Neural progenitor cell (in vitro differentiated cells): ENCODE measurements at places on chromosomes 2 and 18. TPM values are rescaled to one million over a fixed set of nuclear protein-coding genes. Genes with fewer than 3 reads are reported as not detected.

- no peak for DNase-seq
Measured at GRCh38 chr2:142693171-142693950, 184.1 kb upstream of the KYNU start.

Gene PSMD14
- total RNA-seq: 117 and 152 TPM in 2 replicates

Gene C1QL2
- not detected in 2 replicates for total RNA-seq

DNA sequence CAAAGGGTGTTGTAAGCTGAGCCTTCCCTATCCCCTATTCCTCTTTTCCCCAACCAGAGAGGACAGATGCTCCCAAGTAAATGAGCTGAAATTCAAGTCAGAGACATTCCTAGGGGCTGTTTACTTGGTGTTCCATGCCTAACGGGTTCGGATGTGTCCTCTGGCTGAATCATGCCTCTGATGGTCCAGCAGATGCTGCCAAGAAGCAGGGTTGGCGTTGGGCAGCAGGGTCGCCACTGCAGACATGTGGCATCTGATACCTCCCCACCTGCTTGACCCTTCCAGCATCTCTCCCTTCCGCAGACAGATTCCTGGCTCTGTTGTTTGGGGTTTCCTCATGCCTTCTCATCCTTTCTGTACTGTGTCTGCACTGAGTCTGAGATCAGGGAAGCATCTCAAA lies 108.3 kb downstream of the HNRNPLL start:
- no peak for DNase-seq
